ENCODE measurements at places on chromosomes 7 and 10.
A peak's percentile ranks its signal among the peaks of the same experiment; 100 is the strongest.

DNA sequence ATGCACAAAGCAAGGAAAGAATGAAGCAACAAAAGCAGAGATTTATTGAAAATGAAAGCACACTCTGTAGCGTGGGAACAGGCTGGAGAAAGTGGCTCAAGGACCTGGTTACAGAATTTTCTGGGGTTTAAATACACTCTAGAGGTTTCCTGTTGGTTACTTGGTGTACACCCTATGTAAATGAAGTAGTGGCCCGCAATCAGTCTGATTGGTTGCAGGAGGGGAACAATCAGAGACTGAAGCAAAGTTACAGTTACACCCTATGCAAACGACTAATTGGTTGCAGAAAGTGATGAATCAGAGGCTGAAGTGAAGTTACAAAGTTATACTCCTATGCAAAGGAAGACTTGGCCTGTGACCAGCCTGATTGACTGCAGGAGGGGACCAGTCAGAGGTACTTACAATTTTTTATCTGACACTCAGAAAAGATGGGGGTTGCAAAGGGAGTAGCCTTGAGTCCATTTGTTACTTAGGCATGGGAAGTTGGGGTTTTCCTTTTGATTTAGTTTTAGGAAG is 3.6 kb upstream of the MTPN start:
- DNase-seq, result peak; percentile 55

DNA sequence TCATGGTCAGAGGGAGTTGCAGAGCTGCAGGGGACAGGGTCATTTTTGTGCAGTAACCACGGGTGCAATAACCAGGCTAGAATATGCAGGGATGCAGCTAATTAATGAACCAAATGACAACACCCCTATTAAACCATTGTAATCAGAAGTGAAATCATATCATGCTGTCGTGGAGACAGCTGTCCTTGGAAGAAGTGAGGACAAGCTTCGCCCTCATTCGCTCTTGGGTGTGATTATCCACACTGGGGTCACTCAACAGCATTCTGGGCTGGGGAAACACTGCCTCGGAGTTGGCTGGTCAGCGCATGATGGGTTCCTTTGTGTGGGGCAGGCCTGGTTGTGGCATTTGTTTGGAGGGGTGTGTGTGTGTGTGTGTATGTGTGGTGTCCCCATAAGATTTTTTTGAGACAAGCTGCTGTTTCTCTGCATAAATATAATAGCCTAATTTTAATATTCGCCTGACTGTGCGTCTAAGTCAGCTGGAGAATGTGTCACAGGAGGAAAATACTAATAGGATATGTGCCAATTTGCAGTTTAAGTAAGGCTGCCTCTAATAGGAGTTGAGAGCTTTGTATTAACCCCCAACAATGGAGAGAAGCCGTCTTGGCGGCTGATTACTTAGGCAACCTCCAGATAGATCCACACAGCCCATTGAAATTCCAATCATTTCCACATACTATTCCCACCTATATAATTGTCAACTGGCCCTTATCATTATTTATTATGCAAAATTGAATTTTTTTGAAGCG is 149.4 kb downstream of the DNAJB6 start:
- DNase-seq, result no peak

DNA sequence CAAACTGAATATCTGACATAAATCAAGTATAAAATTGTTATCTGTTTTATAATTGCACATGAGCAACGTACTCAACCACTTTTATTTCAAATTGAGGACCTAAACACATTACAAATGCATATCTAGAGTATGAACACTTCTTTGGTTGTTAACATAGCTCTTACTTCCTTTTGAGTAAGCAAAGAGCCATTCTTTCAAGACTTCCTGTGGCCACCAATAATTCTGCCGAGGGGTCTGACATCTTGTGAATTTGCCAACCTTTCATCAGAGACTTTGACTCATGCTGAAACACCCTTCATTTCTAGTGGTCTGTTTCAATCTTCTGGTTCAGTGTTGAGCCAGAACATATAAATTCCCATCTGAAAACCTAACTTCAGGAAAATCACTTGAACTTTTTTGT is 59.4 kb downstream of the CDK14 start:
- DNase-seq, result peak; percentile 85

- DNase-seq, result no peak
Observed at GRCh38 chr10:88162852-88163251, 299.4 kb downstream of the PTEN start.

DNA sequence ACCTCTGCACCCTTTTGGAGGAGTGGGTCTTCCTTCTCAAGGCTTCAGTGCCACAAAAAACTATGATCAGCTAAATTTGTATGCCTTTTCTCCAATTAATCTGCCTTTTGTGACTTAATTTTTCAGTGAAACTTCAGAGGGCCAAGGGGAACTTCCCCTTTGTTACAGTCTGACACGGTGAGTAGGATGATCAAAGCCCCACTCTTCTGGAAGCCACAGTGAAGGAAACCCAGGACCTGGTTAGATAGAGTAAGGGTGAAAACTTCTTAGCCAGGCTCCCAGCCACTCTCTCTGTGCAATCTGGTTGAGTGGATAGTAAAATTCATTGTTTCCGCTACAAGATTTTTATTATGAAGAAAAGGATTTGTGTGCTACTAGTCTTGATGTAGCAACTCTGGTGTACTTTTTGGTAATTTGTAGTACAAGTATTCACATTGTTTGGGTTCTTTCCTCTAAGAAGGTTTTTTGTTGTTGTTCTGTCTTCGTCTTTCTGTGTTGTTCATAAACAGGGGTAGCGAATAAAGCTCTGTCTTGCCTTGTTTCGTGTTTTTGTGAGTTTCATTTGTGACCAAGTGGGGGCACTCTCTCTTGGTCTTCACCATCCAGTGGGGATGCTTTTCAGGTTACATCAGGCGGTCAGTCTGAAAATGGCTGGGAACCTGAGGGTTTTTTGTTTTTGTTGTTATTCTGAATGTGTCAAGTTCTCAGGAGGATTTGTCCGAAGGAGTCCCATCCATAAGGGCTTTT is 268.5 kb upstream of the NPSR1 start:
- DNase-seq, result no peak

DNA sequence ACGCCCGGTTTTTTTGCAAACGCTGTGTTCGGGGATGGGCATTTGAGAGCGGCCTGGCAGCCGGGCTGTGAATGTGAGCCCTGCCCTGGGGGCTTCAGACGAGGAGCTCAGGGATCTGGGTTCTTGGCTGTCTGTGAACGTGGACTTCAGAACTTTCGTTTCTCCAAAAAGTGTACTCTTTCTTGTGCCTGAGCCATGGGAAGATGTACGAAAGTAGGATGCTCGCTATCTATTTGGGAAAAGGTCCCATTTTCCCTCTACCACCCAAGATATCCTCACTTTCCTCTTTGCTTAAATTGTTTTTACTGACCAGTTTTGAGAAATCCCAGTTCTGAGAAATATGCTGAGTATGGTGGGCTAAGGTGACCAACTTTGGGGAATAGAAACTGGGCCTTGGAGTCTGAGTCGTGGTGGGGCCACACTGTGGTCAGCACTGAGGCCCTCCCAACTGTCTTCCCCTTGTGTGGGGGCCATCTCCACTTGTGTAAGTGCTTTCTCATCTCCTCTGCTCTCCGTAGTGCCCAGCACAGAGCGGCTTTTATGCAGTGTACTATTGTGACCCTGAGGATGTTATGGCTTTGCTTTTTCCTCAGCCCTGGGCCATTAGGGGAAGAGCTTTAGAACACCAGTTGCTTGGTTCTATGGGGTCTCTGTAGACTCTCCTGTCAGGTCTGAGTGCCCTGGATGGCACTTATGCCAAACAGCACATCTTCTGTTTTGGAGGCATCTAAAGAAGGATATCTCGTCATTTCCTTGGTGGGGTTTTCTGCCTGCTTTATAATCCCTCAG is 918 bp downstream of the DBNL start:
- DNase-seq, result no peak

DNA sequence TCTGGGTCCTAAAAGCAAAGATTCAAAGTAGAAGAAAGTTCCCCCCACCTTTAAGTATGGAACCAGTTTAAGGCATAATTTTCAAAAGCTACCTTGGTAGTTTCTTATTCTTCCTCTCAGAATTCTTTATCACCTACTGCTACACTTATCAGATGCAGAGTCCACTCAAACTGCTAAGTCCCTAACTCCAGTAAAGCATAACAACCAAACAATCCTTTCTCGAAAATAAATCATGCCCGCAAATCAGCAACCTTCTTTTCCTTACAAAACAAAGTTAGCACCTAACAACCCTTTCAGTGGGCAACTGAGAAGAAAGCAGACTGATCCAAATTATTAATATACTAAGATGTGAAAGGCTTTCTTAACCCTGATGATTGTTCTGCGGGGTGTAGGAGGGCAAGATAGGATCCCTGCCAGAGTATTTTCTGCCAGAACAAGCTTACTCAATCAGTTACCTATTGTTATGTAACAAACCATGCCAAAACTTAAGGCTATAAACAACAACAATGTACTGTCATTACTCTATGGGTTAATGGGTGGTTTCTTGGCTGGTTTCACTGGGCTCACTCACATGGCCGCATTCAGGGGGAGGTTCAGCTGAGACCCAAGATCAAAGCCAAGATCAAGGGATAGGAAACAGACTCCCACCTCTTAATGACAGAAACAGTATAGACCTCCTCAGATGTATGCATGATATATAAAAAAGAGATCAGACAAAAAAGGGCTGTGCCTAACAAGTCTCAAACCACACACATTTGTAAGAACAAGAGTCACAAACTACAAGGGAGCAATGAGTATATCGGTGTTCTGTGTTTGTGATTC is 42.0 kb downstream of the CCDC6 start:
- no peak for DNase-seq

GRCh38 chr10:70903262-70903921 is 15.0 kb upstream of the PCBD1 start:
- DNase-seq, result peak; percentile 58

DNA sequence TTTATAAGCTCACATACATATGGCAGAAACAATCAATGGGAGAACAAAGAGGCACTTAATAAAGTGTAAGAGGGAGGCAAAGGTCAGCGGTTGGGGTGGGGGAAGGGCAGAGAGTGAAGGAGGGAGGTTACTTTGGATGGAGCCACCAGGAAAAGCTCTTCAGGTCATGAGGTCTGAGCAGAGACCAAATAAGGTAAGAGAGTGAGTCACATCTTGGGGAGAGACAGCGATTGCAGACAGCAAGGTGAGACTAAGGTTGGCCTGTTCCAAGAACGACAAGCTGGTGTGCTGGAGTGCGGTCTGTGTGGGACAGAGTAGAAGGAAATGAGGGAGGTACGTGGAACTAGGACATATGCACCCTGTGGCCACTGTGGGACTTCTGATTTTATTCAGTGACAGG is 74.3 kb upstream of the TOMM7 start:
- DNase-seq, result no peak

- peak; percentile 62 for DNase-seq
Observed at GRCh38 chr7:35630024-35630972, 64.6 kb downstream of the HERPUD2 start.

DNA sequence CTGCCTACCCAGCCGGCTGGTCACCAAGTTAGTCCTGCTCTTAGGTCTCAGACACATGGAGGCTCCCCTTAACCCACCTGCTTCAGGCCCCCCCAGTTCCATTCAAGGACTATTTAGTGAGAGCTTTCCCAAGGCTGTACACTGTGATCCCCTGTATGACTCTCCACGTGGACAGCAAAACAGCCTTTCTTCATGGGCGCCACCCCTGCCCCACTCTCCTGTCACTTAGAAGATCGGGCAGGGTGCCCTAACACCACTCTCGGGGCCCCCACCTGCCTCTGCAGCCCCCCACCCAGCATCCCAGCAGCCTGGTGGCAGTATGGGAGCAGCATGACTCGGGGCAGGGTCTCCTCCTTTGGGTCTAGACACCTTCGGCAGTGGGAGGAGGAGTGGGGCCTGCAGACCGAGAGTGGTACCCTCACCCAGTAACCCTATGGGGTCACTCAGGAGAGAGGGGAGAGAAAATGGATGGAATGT is 116.6 kb downstream of the PTPN20 start:
- DNase-seq, result no peak

GRCh38 chr7:127177156-127177555 is 75.6 kb downstream of the GRM8 start:
- DNase-seq, result no peak

- peak; percentile 4 for DNase-seq
Observed at GRCh38 chr10:83677795-83678194, 461.5 kb upstream of the GHITM start.

DNA sequence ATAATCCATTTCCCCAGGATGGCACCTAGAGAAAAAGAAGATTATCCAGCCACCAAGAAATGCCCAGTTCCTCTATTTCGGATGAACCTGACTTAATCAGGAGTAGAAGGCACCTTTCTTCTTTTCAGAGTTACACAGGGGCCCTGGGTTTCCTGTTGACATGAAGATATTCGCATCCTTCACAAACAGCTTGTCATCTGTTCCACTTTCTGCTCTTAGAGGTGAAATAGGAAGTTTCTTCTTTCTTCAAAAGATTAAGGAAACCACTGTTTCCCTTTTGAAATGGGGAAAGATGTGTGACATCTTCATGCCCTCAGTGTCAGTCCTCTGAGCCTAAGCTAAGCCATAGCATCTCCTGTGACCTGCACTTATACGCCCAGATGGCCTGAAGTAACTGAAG is 39.1 kb upstream of the RAB18 start:
- no peak for DNase-seq

- DNase-seq, result no peak
Observed at GRCh38 chr7:151808400-151809145, 68.3 kb downstream of the PRKAG2 start.

DNA sequence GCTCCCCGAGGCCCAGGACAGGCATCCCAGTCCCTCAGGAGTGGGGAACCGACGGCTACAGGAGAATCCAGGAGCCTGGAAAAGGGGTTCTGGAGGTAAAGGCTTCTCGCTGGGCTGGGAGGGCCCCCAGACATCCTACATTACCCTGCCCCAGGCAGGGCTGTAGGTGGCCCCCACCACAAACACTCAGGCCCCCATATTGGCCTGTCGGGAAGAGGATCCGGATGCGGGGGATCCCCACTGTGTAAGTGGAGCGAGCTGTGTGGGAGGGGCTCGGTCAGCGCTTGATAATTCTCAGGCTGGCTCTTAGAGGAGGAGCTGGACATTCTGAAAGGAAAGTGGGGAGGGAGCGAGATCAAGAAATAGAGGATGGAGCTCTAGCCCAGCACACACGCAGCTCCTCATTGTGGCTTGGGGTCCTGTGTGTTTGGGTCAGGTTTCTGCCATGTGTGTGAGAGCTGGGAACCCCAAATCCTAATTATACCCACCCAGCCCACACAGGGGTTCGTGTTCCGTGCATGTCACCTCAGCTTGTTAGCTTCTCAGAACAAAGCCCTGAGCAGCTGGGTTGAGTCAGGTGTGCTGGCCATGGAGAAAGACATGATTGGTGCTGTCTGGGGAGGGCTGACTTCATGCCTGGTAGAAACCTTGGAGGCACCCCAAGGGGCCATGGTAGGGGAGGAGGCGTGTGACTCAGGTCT is 49.4 kb downstream of the ZNF467 start:
- no peak for DNase-seq

All from fibroblast of pulmonary artery (primary cell).